ENCODE measurements at places on chromosomes 13 and 19. TPM values are rescaled to one million over a fixed set of nuclear protein-coding genes. Genes with fewer than 3 reads are reported as not detected.

GRCh38 chr13:27977476-27978300 lies 8.6 kb upstream of the CDX2 start:
- no peak for DNase-seq

GRCh38 chr13:43391036-43391435 lies 367.6 kb downstream of the DNAJC15 start:
- DNase-seq, result no peak

GRCh38 chr19:50341091-50341564 lies 12.0 kb upstream of the KCNC3 start:
- DNase-seq, result no peak

GRCh38 chr19:16073988-16074387 lies 2.3 kb upstream of the TPM4 start:
- DNase-seq, result peak; percentile 49

- DNase-seq, result no peak
Observed at GRCh38 chr19:33701565-33701964, 79.8 kb downstream of the CHST8 start.

- DNase-seq, result no peak
Observed at GRCh38 chr19:12574036-12574435, 22.8 kb upstream of the ZNF564 start.

DNA sequence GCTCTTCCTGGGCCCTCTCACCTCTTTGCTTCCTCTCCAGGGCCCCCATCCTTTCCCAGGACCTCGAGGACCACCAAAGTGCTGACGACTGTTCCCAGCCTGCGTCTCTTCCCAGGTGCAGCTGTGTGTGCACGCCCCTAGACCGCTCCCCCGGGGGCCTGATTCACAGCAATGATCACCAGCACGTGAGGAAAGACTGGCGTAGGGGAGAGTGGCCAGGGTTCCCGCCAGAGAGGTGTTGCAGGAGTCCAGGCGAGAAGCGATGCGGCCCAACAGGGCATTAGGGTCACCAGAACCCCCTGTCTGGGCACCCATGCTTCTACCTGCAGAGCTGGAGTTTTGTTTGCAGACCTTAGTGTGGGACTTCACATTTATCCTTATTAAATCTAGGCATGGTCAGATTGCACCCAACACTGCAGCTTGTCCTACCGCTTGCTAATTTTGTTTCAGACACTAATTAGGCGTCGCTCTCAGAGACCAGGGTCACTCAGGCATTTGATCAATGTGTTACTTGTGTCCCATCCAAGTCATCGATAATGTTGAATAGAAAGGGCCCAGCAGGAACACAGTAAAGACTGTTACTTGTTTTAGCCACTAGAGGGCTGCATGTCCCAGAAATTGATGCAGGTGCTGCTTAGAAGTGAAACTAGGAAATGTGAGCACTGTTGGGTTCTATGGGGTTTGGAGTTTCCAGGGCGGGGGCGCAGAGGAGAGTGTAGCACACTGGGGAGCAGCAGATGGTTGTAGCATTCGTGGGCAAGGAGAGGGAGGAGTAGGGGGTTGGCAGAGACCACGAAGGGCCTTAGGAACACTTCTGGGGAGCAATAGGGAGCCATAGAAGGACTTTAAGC lies 53.2 kb downstream of the CDADC1 start:
- DNase-seq, result peak; percentile 70

DNA sequence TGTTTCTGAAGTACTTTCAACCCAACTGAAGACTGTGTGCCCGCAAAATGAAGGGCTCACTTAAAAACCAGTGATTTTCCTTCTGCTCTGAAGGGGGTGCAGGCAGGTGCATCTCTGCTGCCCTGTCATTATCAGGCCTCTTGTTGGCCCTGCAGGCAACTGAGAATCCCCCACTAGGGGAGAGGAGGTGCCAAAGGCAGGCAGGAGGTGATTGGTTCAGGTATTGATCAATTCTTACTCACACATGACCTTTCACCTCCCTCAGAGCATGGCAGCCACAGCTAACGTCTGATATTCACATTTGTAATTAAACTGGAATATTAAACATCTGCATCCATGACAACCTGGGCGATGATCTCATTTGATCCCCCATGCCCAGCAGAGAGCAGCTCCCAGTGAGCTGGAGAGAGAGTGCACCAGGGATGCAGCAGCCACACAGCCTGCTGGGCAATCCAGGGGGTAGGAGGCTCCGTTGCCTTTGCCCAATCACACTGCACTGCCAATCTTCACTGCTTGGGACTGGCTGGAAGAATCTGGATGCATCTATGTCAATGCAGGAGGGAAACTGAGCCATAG lies 267.9 kb upstream of the TSHZ3 start:
- DNase-seq, result no peak

DNA sequence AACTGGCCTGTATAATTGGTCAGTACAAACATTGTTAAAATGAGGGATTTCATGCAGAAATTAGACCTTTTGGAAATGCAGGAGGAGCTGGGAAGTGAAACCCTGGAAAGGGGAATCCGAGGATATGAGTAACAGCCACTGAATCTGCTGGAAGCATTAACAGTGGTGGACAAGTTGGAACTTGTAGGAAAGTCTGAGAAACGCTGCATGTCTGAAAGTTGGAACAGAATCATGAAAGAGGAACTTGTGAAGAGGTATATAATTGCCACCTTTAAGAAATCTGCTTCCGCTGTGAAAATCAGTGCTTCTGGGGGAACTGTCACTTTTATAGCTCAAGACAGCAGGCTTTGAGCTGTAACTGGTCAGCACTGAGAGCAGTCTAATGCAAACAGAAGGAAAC lies 716.5 kb upstream of the PRR20A start:
- DNase-seq, result peak; percentile 14

GRCh38 chr13:32895296-32895695 lies 120.9 kb upstream of the KL start:
- no peak for DNase-seq

DNA sequence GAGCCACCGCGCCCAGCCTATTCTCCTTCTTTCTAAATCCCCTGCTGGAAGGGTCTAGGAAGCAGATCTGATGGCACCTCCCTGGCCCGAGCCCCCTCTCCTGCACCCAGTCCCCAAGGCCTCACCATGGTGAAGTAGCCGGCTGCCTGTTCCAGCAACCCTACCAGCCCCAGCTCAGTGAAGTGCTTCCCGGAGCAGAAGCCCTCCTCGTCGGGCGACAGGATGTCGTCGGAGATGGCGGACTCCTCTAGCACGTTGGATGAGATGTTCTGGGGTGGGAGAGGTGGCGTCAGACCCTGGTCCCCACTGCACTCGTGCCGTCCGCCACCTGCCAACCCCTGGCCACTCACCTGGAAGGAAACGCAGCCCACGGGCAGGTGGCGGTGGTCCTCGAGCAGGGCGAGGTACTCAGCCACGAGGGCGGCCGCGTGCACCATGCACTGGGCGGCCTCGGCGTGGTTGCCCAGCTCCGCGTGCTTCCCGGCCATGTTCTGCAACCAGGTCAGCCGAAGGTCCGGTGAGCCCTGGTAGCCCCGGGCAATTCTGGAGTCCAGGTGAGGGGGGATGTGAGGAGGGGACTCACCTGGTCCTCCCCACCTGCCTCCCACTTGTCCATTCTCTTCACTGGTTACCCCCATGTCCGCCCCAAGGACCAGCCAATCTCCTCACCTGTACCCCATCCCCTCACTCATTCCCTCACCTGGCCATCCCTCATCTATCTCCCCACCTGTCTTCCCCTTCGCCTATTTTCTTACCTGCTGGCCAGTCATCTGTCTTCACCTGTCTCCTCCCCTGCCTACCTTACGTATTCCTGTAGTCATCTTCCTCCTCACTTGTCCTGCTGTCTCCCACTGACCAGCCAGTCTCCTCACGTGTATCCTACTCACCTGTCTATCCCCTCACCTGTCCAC lies 11.5 kb upstream of the KANK2 start:
- no peak for DNase-seq

GRCh38 chr13:110108348-110109139 lies 198.4 kb downstream of the COL4A1 start:
- DNase-seq, result peak; percentile 46

GRCh38 chr19:39057615-39058014 lies 25.3 kb upstream of the FBXO27 start:
- DNase-seq, result no peak

DNA sequence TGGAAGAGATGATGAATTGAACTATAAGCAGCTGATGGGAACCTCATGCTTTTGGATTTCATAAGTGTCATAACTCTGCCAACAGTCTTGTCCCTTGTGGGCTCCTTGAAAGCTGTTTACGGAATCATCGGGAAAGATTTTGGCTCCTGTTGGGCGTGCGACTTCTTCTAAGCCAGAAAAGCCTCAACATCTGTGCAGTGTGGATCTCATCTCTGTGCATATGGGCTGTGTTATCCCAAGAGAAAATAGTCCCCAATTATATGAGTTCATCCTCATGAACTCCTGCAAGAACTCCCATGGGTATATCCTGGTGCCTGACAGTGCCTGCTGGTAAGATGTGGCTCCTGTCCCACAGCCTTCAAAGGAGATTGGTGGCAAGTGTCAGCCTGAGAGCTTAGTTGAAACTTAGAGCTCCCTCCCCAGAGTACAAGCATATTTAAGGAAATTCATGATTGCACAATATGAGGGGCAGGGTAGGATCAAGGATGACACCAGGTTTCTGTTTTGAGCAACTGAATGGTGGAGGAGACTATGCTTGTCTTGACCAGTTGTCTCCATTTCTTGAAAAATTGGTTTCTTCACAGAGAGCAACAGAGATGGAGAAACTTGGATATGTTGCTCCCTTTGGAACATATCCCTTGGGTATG lies 243.5 kb downstream of the ITGBL1 start:
- DNase-seq, result no peak

DNA sequence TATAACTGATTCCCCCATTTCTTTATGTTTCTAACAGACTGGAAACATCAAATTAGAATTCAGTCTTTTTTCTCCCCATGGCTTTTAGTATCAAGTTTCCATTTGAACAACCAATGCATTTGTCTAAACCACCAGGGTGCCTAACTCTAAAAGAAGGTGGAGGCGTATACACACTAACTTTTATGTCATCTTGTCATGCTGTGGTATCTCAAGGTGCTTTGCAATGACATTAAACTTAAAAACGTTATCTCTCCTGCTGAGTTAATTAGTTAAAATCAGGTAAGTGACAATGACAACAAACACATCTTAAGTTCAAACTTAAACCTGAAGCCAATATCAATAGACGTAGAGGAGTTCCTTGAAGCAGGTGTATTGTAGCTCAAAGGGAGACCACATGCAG lies 1001.7 kb downstream of the PCDH17 start:
- DNase-seq, result no peak

GRCh38 chr13:36518707-36519106 lies 86.4 kb downstream of the CCNA1 start:
- no peak for DNase-seq

DNA sequence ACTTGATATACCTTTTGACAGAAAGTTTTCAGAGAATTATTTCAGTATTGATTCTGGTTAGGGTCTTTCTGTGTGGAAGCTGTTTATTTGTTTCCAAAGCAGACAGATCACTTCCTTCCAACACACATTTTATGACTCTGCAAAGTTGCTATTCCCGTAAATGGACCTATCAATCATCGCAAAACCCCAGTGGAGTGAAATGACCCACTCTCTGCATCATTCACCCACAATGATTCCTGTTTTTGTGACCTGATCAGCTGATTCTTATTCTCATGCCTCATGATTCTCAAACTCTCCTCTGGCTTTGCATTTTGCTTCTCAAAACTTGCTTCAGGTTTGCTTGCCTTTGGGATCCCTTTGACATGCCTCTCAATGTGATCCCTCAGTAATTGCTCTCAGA lies 453.7 kb downstream of the PCDH17 start:
- DNase-seq, result no peak

- no peak for DNase-seq
Observed at GRCh38 chr19:38304352-38304865, 358 bp downstream of the C19orf33 start.

- no peak for DNase-seq
Observed at GRCh38 chr19:17687857-17688784, at the start of gene UNC13A. TSS of gene UNC13A (minus strand) at chr19:17688354. CDS start at chr19:17688199, 155 bp downstream.

DNA sequence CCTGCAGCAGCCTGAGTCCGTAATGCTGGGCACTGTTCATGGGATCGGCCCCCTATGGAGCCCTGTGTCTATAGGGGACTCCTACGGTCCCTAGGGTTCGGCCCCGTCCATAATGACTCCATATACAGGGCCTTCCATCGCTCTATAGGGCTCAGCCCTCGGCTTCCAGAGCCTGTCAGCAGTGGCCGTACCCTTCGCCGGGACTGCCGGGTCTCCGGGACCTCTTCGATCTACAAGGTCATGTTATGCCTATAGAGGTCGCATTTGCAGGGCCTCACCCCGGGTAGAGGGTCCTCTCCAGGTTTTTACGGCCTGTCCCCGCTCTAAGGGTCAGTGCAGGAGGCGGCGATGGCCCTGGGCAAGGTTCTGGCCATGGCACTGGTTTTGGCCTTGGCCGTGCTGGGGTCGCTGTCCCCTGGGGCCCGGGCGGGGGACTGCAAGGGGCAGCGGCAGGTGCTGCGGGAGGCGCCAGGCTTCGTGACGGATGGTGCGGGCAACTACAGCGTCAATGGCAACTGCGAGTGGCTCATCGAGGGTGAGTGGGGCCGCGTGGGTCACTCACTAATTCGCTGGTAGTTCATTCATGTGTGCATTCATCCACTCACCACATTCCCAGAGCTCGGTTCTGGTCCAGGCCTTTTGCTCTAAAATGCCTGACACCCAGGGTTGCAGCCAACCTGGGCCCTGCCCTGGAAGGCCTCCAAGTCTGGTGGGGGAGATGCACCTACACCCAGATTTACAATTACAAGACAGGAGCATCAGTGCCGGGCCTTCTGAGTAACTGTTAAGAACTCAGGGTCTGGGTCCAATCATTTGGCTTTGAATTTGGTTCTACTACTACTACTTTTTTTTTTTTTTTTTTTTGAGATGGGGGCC lies 699 bp downstream of the MEGF8 start:
- no peak for DNase-seq

DNA sequence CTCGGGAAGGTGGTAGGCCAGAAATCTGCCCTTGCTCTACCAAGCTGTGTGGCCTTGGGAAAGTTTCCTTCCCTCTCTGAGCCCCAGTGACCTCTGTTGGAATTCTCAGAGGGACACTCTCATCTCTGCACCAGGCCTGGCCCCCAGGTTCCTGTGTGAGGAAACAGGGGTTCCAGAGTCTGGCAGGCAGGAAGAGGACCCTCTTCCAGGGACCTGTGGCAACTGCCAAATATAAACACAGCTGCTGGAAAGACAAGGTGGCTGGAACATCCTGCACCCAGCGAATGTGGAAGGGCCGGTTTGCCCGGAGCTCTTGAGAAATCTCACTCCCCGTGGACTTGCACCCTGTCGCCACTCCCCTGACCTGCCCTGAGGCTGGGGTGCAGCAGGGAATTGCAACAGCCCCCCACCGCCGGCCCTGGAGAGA lies 52.8 kb downstream of the GADD45B start:
- no peak for DNase-seq

The ZNF723 gene
- not detected for total RNA-seq

The ZNF175 gene
- 16.5 TPM for total RNA-seq

The SLC7A10 gene
- not detected for total RNA-seq

The COL4A2 gene
- 792 TPM for total RNA-seq

The CLEC17A gene
- total RNA-seq, result not detected

The ZNF541 gene
- total RNA-seq, result not detected

The ZNF470 gene
- 4.2 TPM for total RNA-seq

The C2CD4C gene
- 0.38 TPM for total RNA-seq

The C1QTNF9 gene
- total RNA-seq, result not detected

The PSPN gene
- total RNA-seq, result 1.2 TPM

The AMH gene
- 7.5 TPM for total RNA-seq

The IFNL1 gene
- not detected for total RNA-seq

Measured in endothelial cell of umbilical vein (primary cell).